Neural progenitor cell (in vitro differentiated cells): ENCODE measurements at places on chromosomes 11 and 22. TPM values are rescaled to one million over a fixed set of nuclear protein-coding genes. Genes with fewer than 3 reads are reported as not detected.

SLC22A8 gene
- total RNA-seq = not detected in 2 replicates

ACTN3 gene
- total RNA-seq = 20.2 and 33.0 TPM in 2 replicates

GRCh38 chr11:13784855-13785254 is 116.4 kb downstream of the FAR1 start:
- no peak overlapping the region for H3K4me3 ChIP-seq
- no peak overlapping the region for H3K27ac ChIP-seq
- no peaks in the 10 kb centered on the region for H3K36me3 ChIP-seq
- H3K4me1 ChIP-seq = peaks cover 25% of the 10 kb centered on the region
- H3K27me3 ChIP-seq = no peaks in the 10 kb centered on the region

GRCh38 chr11:117099696-117100095 is 1.5 kb upstream of the SIK3 start:
- no peak overlapping the region for H3K27ac ChIP-seq
- H3K27me3 ChIP-seq = no peaks in the 10 kb centered on the region
- H3K36me3 ChIP-seq = no peaks in the 10 kb centered on the region
- H3K4me3 ChIP-seq = no peak overlapping the region
- peak; percentile 38 for DNase-seq
- peaks cover 31% of the 10 kb centered on the region for H3K4me1 ChIP-seq

DNA sequence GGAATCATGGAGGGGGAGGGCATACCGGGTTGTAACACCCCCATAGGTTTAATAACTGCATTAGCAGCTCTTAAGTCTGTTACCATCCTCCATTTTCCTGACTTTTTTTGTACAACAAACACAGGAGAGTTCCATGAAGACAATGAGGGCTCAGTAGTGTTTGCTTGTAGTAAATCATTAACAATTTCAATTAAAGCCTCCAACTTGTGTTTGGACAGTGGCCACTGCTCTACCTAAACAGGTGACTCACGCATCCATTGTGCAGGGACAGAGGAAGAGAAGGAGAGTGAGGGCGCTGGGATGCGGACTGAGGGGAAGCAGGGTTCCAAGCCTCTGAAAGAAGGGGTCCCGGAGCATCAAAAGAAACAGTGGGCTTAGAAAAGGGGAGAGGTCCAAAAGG is 21.3 kb upstream of the MTNR1B start:
- no peaks in the 10 kb centered on the region for H3K27me3 ChIP-seq
- H3K27ac ChIP-seq = no peak overlapping the region
- no peaks in the 10 kb centered on the region for H3K4me1 ChIP-seq
- no peak overlapping the region for H3K4me3 ChIP-seq
- no peak for DNase-seq

GRCh38 chr11:36376888-36377758 is 81.0 kb downstream of the PRR5L start:
- H3K27me3 ChIP-seq = peaks cover 27% of the 10 kb centered on the region
- H3K4me3 ChIP-seq = peak overlapping the region; percentile 63

GRCh38 chr22:31046539-31047226 is 34.4 kb upstream of the SMTN start:
- no peak overlapping the region for H3K4me3 ChIP-seq
- no peaks in the 10 kb centered on the region for H3K36me3 ChIP-seq
- DNase-seq = no peak
- H3K27me3 ChIP-seq = no peaks in the 10 kb centered on the region

DNA sequence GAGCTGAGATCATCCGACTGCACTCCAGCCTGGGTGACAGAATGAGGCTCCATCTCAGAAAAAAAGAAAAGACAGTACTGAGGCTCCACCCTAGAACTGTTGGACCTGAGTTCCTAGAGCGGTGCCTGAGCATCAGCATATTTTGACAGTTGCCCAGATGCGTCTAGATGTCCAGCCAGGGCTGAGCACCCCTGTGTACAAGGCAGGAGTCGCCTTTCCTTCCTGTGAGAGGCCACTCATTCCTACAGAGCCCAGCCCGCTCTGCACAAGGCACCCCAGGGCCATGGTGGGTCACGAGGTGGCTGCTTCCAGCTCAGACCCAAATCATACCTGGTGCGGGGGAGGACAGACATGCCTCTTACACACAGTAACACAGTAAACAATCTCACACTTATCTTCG is 15.9 kb downstream of the SAMM50 start:
- H3K27ac ChIP-seq = no peak overlapping the region
- DNase-seq = no peak
- H3K27me3 ChIP-seq = no peaks in the 10 kb centered on the region
- H3K36me3 ChIP-seq = no peaks in the 10 kb centered on the region

DNA sequence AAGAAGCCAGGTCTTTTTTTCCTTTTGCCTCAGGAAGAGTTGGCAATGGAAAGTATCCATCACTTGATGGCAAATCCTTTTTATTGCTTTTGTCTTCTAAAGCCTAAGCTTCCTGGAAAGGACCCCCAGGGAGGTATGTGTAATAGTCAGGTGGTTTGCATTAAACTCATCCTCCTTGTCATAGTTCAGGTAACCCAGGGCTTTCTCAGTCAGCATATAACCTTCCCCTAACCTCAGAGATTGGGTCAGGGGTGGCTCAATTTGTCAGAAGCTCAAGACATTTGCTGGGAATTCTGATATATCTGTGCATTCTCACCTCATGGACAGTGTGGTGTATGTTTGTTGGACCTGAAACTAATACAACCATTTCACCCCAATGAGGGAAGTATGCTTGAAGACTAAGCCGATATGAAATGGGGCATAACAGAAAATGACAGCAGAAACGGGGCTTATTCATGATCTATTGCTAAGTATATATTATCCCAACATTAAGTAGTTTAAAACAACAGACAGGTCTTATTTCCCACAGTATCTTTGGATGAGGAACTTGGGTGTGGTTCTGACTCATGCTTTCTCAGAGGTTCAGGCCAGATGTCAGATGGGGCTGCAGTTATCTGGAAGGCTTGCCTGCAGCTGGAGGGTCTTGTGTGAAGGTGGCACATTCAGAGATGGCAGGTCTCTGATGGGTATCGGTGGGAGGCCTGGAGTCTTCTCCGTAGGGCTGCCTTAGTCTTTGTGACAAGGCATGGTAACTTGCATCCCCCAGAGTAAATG is 135.8 kb upstream of the SPON1 start:
- DNase-seq = no peak
- H3K36me3 ChIP-seq = no peaks in the 10 kb centered on the region
- H3K4me3 ChIP-seq = no peak overlapping the region
- no peaks in the 10 kb centered on the region for H3K27me3 ChIP-seq

GRCh38 chr11:105589346-105589745 is 20.5 kb upstream of the GRIA4 start:
- H3K4me1 ChIP-seq = peaks cover 8% of the 10 kb centered on the region
- H3K27ac ChIP-seq = no peak overlapping the region
- no peaks in the 10 kb centered on the region for H3K27me3 ChIP-seq

- no peak overlapping the region for H3K4me3 ChIP-seq
- H3K27ac ChIP-seq = no peak overlapping the region
- peaks cover 20% of the 10 kb centered on the region for H3K4me1 ChIP-seq
- no peaks in the 10 kb centered on the region for H3K36me3 ChIP-seq
Observed at GRCh38 chr11:110198031-110198729, 98.2 kb downstream of the RDX start.

GRCh38 chr11:61345954-61346843 is 13.2 kb downstream of the TKFC start:
- H3K4me1 ChIP-seq = no peaks in the 10 kb centered on the region
- H3K27me3 ChIP-seq = no peaks in the 10 kb centered on the region
- H3K4me3 ChIP-seq = no peak overlapping the region
- H3K36me3 ChIP-seq = no peaks in the 10 kb centered on the region

GRCh38 chr11:74948546-74948897 is 369 bp downstream of the XRRA1 start:
- H3K4me1 ChIP-seq = peaks cover 5% of the 10 kb centered on the region
- H3K27me3 ChIP-seq = no peaks in the 10 kb centered on the region
- DNase-seq = no peak
- H3K4me3 ChIP-seq = peak overlapping the region; percentile 96
- no peak overlapping the region for H3K27ac ChIP-seq
- H3K36me3 ChIP-seq = no peaks in the 10 kb centered on the region

DNA sequence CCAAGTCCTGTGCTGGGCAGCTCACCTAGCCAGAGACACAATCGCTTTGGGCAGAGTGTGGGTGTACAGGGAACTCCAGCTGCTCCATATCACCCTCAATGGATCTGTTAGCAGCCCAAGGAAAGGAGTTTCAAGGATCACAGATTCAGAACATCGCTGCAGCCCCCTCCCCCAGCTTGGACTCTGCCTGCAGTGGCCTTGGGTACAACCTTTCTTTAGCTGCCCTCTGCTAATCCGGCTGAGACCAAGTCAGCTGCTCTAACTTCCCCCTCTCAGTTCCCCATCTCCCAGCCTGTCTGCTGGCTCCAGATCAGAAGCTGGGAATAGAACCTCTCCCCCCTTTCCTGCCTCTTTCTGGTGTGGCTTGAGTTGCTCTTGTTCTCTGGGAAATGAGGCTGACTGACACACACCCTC is 1.3 kb downstream of the TMEM86A start:
- peak overlapping the region; percentile 80 for H3K4me3 ChIP-seq
- no peak for DNase-seq
- H3K4me1 ChIP-seq = peaks cover 4% of the 10 kb centered on the region
- H3K27me3 ChIP-seq = peaks cover 64% of the 10 kb centered on the region

DNA sequence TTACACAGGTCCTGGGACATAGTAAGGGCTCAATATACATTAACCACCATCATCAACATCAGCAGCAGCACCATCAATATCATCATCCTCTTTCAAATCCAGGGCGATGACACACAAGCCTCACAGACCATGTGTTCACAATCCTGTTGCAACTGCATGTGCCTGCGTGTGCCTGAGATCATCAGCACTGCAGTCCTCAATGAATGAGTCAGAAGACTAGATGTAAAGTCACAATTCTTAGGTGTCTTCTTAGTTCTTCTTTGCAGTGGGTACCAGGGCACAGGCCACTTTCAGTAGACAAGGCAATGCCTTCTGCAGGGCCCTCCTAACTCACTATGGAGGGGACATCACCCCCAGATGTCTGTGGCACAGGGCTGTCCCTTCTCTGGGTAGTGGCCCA is 111.1 kb downstream of the MYO18B start:
- H3K4me1 ChIP-seq = no peaks in the 10 kb centered on the region
- H3K27me3 ChIP-seq = no peaks in the 10 kb centered on the region
- no peak for DNase-seq
- H3K4me3 ChIP-seq = no peak overlapping the region

GRCh38 chr11:118706546-118706825 is 27.0 kb upstream of the TREH start:
- no peaks in the 10 kb centered on the region for H3K36me3 ChIP-seq
- peaks cover 15% of the 10 kb centered on the region for H3K4me1 ChIP-seq
- H3K27ac ChIP-seq = no peak overlapping the region
- no peak overlapping the region for H3K4me3 ChIP-seq
- H3K27me3 ChIP-seq = no peaks in the 10 kb centered on the region
